ENCODE measurements at places on chromosomes 7 and 10. TPM values are rescaled to one million over a fixed set of nuclear protein-coding genes. Genes with fewer than 3 reads are reported as not detected.
A peak's percentile ranks its signal among the peaks of the same experiment; 100 is the strongest.

- DNase-seq: no peak
- H3K4me3 ChIP-seq: no peak overlapping the region
- H3K4me1 ChIP-seq: no peaks in the 10 kb centered on the region
- no peak overlapping the region for H3K27ac ChIP-seq
- H3K27me3 ChIP-seq: no peaks in the 10 kb centered on the region
These were observed 95.3 kb downstream of the SEM1 start for GRCh38 chr7:96614154-96614867.

DNA sequence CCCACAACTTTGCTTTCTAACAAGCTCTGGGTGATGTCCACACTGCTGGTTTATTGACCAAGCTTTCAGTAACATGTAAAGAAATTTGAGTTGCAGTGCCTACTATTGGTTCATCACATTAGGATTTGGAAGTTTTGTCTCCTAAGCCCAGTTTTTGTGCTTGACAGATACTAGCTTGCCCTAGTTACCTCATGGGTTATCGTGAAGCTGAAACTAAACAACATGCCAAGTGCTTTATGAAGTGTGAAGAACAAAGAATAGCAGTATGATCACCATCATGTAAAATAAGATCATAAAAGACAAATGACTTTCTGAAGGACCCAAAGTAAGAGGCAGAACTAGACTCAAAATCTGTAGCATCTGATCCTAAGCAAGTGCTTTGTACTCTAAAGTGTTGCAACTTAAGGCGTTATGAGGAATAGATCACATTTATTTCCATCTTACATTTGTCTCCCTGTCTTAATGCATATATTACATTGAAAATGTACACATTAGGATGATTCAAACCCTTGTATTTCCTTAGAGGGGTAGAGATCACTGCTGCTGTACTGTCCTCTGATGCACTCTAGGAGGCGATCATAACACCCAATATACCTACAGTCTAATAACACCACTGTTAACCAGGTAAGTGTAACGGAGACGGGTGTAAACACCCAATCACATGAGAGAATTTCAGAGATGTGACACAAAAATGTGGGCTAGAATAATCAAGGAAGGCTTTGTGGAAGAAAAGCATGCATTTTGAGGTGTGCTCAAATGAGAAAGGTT lies 71.3 kb downstream of the NRCAM start:
- no peak overlapping the region for H3K27ac ChIP-seq
- H3K4me3 ChIP-seq: no peak overlapping the region
- H3K36me3 ChIP-seq: no peaks in the 10 kb centered on the region

GRCh38 chr7:97270280-97270679 lies 152.8 kb downstream of the SDHAF3 start:
- H3K36me3 ChIP-seq: no peaks in the 10 kb centered on the region
- no peaks in the 10 kb centered on the region for H3K27me3 ChIP-seq
- no peak for DNase-seq
- H3K4me3 ChIP-seq: no peak overlapping the region
- H3K4me1 ChIP-seq: peaks cover 35% of the 10 kb centered on the region
- peak overlapping the region; percentile 39 for H3K27ac ChIP-seq

DNA sequence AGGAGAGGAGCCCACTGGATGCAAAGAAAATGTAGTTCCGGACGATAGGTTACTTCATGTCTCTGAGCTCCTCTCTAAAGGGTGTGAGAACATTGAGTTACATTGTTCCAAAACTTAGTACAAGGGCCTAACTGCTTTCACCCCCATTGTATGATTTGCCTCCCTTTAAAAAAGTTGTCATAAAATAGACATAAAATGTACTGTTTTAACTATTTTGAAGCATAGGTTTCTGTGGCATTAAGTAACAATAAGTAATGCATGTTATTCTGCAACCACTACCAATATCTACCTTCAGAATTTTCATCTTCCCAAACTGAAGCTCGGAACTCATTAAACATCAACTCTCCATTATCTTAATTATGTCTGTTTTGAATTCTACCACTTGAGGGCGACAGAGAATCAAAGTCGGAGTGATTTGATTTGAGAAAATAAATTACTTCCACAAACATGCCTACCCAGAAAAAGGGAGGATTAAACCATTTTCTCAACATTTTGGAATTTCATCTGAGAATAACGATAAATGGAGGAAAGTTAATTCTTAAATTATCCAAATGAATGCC lies 2.7 kb downstream of the IGFBP1 start:
- H3K4me1 ChIP-seq: peaks cover 16% of the 10 kb centered on the region
- H3K36me3 ChIP-seq: no peaks in the 10 kb centered on the region
- H3K27me3 ChIP-seq: peaks cover 51% of the 10 kb centered on the region
- H3K4me3 ChIP-seq: no peak overlapping the region
- DNase-seq: no peak

DNA sequence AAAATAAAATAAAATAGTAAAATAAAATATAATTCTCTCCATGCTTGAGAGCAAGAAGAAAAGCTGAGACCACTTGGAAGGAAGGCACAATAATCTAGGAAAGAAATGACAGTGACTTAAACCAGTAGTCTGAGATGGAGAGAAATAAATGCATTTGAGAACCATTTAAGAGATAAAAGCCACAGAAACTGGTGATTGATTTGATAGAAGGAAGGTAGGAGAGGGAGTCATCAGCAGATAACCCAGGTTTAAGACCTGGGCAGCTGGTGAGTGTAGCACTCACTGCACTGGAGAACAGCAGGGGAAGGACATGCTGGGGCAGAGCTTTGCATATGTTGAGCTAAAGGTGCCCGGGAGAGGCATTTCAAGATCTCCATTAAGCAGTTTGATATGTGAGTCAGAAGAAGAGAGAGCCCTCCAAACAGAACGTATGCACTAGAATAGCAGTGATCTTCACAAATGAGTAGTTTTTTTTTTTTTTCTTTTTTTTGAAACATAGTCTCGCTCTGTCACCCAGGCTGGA lies 268.0 kb downstream of the DYNC1I1 start:
- no peak overlapping the region for H3K27ac ChIP-seq
- no peak for DNase-seq
- no peaks in the 10 kb centered on the region for H3K27me3 ChIP-seq

The TMEM139 gene
- total RNA-seq: 1.5 TPM

All from WTC11 (cell line).